ENCODE measurements at places on chromosomes 2 and 18. TPM values are rescaled to one million over a fixed set of nuclear protein-coding genes. Genes with fewer than 3 reads are reported as not detected.

DNA sequence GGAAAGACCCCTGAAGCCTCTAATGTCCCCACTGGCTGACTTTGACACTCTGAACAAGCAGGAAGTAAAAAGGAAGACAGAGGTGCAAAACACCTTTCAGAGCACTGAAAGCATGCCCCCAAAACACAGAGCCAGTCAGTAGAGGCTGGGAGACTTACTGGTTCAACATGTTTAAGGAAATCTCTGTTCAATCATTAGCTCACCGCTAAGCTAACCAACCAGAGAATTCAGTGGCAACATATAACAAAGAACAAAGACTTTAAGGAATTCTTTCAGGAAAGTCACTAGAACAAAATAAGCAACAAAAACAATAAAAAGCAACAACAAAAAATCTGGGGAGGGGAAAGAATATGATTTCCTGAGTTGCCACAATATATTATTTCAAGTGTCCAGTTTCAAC lies 24.1 kb upstream of the RNU4ATAC start:
- no peak for DNase-seq

GRCh38 chr2:220297093-220297492 lies 669.7 kb downstream of the SLC4A3 start:
- DNase-seq: no peak

GRCh38 chr18:74582642-74583041 lies 15.0 kb upstream of the ZNF407 start:
- no peak for DNase-seq

DNA sequence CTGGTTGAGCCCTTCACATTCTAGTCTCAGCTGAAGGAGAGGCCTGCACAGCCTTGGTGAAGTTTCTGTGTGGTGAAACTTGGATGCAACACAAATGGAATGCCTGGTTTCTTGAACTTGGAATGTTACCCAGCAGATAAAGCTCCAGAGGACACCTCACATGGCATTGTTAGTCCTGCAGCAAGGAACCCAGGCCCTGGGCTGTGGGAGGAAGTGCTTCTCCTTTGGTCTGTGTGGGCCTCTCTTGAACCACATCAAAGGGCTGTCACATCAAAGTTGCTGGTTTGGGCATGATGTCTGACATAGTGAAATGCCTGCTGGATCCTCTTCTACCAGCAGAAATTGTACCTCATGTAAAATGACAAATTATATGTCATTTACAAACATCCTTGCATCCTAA lies 198.5 kb downstream of the FHOD3 start:
- no peak for DNase-seq

GRCh38 chr2:37890893-37891495 lies 34.1 kb upstream of the RMDN2 start:
- DNase-seq: peak; percentile 84

DNA sequence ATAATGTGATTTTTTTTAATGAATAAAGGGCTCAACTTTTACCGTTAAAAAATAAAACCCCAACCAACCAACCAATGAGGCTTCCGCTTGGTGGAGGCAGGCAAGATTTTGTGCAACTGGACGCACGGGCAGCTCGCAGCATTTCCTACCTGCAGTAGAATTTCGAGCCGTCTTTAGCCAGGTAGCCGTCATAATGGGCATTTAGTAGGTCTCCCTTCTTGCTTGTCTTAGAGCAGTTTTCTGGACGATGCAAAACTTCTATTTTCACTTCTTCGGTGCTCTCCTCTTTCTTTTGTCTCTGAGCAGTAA lies 316 bp downstream of the FKBP7 start:
- DNase-seq: peak; percentile 5

GRCh38 chr2:25885933-25886332 lies 7.6 kb upstream of the ASXL2 start:
- DNase-seq: no peak

- DNase-seq: peak; percentile 69
These were observed 56.8 kb downstream of the SRD5A2 start for GRCh38 chr2:31523871-31524492.

The TCF7L1 gene
- total RNA-seq: 83.8 TPM

The CNGA3 gene
- 0.10 TPM for total RNA-seq

The KIAA2012 gene
- 0.08 TPM for total RNA-seq

The DSG4 gene
- total RNA-seq: not detected

All from endothelial cell (in vitro differentiated cells).